ENCODE measurements at places on chromosomes 6 and 20. TPM values are rescaled to one million over a fixed set of nuclear protein-coding genes. Genes with fewer than 3 reads are reported as not detected.

Gene NTSR1
- total RNA-seq: not detected

Gene ARFGEF3
- not detected for total RNA-seq

Gene FAM217A
- total RNA-seq: not detected

Gene TNNC2
- total RNA-seq: not detected

Gene IMPG1
- not detected for total RNA-seq

Gene SYNCRIP
- 188 TPM for total RNA-seq

Gene SLC4A11
- 27.5 TPM for total RNA-seq

Gene PHACTR3
- not detected for total RNA-seq

Gene DLK2
- not detected for total RNA-seq

Gene FOXQ1
- total RNA-seq: not detected

Gene CSNK2B
- total RNA-seq: 254 TPM

Gene CFAP61
- not detected for total RNA-seq

DNA sequence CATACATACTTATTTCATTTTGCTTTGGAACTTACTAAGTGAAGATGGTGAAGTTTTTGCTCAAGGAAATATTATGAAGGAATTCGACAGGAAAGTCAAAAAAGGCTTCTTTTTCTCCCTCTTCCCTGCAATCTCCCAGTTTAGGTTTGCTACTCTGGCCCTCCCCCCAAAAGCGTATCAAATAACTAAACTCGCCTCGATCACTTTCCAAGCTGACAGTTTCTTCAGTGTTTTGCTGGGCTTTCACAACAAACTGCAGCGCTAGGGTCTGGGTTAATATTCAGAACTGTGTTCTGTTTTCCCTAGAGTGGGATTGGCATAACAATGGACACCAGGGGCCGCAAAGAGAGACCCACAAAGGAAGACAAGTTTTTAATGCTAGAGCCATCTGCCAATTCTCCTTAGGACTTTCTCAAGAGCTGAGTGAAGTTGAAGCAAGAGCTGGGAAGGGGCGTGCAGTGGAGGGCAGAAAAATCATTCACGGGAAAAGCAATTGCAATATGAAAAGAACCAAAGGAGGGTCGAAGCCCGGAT lies 57.8 kb downstream of the ATP9A start:
- DNase-seq: no peak

DNA sequence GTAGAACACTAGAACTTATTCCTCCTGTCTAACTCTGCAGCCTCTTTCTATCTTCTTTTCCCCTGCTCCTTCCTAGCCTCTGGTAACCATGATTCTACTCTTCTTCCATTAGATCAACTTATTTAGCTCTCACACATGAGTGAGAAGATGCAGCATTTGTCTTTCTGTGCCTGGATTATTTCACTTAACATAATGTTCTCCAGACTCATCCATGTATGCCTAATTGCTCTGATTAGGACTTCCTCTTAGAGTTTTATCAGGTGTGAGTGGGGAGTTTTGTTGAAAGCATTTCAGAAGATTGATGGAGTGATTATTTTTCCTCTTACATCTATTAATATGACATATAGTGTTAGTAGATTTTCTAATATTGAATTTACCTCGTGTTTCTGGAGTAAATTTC lies 140.4 kb downstream of the CDKAL1 start:
- DNase-seq: no peak

DNA sequence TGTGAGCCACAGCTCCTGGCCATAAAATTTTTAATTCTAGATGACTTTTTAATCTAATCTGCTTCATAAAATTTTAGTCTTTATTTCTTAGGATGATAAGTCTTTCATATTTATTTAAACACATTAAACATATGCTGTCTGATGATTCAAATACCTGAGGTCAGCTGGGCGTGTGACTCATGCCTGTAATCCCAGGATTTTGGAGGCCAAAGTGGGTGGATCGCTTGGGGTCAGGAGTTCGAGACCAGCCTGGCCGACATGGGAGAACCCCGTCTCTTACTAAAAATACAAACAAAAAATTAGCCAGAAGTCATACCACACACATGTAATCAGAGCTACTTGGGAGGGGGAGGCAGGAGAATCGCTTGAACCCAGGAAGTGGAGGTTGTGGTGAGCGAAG lies 53.1 kb downstream of the RBM24 start:
- DNase-seq: no peak

GRCh38 chr6:113629256-113629655 lies 227.9 kb upstream of the MARCKS start:
- DNase-seq: no peak

GRCh38 chr6:83594941-83595340 lies 82.6 kb downstream of the PRSS35 start:
- no peak for DNase-seq

DNA sequence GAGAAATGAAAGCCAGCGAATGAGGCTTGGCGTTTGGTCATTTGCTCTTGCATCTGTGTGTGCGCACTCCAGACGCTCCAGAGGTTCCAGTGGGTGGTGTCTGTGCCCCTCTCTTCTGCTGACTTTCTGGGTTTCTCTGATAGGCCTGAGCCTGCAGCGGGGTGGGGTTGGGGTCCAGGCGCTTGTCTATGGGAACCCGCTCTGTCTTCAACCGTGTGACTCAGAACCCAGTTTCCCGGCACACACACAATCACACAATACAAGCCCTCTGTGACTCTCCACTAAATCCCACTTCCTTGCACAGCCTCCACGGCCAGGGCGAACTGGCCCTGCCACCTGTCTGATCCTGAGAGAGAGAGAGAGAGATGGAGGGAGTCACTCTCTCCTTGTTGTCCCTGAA lies 24.6 kb downstream of the RBM38 start:
- no peak for DNase-seq

GRCh38 chr6:164832410-164832809 lies 477.0 kb downstream of the C6orf118 start:
- no peak for DNase-seq

GRCh38 chr20:3340443-3340842 lies 67.0 kb downstream of the DNAAF9 start:
- no peak for DNase-seq

DNA sequence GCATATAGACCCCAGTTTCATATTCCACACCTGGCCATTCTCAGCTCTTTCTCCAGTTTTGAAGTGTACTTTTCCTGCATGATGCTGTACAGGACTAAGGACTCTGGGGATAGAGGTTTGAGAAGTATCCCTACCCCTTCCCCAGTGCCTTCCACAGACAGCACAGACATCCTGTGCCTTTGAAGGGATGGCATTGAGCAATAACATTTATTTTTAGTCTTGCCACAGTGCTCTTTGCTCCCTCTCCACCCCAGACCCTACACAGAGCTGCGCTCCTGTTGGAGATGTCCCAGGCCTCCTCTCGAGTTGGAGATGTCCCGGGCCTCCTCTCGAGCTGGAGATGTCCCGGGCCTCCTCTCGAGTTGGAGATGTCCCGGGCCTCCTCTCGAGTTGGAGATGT lies 275.8 kb downstream of the FARS2 start:
- DNase-seq: no peak

DNA sequence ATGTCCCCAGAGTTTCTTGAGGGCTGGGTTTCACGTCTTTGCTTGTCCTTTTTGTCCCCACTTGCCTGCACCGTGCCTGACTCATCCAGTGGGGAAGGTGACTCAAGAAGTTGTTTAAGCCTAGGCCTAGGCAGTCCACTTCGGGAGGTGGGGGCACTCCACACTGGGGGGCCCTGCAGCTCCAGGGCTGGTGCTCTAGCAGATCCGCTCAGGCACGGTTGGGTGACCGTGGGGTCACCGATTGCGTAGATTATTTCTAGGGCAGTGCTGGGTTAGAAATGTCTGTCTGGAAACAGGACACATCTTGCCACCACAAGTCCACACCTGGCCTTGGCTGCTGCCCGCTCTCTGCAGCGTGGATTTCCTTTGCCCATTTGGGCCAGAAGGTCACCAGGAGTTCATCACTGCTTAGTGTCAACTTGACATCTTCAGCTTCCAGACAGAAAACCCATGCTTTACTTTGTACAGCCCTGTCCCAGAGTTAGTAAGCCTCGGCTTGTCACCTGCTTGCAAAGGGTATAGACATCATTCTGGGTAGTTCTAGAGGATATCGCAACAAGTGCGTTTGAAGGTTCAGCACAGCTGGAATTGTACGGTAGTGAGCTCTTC lies 13.6 kb upstream of the C20orf144 start:
- DNase-seq: no peak

- DNase-seq: no peak
Measured at GRCh38 chr6:17031961-17032360, 69.9 kb upstream of the STMND1 start.

DNA sequence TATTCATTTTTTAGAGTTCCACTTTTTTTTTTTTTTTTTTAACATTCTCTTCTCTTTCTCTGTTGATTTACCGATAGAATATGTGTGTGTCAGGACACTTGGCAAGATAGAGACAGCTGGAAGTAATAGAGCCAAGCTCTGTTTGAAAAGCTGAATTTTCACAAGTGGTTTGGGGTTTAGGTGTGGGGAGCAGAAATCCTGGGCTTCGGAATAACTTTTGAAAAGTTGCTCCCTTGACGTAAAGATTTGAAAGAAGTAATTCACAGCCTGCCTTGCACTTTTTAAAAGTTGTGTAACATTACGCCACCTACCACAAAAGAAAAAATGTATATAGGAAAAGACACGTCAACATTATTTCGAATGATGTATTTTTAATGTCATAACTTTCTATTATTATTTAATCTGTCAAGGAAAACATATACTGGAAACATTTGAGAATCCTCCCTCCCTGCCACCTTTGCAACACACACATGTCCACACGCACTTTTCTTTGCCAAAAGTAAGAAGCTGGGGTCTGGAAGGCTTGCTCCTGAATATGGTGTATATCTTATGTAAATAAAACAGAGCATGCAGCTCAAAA lies 917.9 kb downstream of the KIF16B start:
- no peak for DNase-seq

GRCh38 chr6:4402477-4402976 lies 267.2 kb upstream of the ECI2 start:
- no peak for DNase-seq

DNA sequence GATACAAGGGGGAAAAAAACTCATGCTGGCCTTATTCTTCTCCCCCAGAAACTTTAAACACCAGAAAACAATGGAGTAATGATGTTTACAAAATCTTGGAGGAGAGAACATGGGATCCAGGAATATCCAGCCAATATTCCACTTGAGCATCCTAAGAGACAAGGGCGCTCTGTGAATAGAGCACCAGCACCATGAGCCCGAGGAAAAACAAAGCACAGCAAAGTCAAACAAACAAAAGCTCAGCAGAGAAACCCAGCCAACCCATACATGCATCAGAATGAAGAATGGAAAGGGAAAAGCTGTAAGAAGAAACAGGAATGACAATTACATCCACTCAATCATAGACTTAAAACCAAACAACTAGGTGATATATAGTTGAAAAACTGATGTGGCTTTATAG lies 4.6 kb upstream of the NAA20 start:
- DNase-seq: no peak

DNA sequence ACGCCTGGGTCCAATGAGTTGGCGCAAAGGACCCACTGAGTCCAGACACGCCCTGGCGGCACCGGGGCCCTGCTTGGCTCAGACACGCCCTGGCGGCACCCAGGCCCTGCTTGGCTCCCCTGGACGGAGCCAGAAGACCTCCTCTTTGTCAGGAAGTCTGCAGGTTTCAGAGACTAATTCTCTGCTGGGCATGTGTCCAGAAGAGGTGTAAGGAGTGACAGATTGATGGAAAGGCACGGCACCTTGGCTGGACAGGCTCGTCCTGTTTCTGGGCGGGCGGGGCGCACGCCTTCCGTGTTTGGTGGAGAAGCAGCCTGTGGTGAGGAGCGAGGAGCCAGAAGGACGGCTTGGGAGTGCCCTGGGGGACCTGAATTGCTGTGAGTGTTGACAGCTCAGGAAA lies 23.1 kb upstream of the DACT2 start:
- no peak for DNase-seq

DNA sequence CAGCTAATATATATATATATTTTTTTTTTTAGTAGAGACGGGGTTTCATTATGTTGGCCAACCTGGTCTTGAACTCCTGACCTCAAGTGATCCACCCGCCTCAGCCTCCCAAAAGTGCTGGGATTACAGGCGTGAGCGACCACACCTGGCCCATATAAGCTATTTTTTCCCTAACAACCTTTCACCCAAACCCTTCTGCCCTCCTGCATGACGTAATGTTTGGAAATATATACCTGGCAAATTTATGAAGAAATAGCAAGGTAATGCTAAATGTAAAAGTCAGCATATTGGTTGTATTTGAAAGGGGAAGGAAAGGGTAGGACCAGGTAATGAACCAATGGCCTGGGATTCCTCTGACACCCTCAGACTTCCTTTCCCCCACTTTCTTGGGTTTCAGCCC lies 325.5 kb upstream of the ARID1B start:
- DNase-seq: no peak

DNA sequence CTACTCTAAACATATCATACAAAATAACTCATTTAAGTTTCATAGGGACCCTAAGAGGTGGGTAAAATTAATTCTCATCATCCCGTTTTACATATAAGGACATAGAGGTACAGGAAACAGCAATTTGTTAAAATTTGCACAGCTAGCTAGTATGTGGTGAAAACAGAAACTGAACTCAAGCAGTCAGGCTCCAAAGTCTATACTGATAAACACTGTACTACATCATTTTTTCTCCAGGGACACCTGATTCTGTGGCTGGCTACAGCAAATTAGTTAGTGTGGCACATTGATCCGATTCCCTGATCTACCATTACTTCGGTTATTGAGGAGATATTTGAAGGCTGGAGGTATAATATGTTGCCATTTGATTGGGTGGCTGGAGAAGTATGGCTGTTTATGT lies 36.2 kb upstream of the E2F3 start:
- no peak for DNase-seq

- no peak for DNase-seq
Measured at GRCh38 chr6:1135726-1136414, 176.0 kb upstream of the FOXQ1 start.

DNA sequence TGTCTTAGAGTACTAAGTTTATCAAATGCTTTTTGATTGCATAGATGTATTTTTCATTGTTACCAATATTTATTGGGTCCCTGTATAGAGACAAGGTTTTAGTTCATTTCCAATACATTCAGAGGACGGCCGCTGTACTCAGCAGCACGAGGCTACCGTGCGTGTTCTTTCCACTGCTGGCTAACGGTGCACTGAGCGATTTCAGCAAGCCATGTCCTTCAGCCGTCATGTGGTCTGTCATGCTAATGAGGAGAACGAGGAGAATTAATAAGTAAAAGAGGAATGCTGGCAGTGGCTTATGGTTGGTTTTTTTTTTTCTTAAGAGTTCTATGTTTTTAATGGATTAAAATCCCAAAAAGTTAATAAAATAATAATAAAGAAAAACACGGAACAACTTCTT lies 253.6 kb downstream of the ARID1B start:
- no peak for DNase-seq

DNA sequence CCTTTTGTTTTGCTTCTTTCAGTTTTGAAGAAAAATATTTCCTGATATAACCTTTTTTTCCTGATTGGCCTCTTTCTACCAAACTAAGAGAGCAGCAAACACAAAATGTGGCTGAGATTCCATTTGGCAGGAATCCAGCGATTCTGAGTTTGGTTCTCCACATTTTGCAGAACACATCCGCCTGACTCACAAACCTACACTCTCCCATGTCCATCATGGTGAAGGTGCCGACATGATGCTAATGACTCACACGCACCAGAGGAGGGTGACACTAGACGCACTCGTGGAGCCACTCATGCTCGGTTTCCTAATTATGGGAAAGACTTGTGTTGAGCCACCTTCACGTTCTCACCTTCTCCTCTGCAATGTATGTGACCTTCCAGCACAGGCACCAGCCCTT lies 45.9 kb upstream of the DUSP22 start:
- no peak for DNase-seq

GRCh38 chr6:18412644-18413043 lies 25.5 kb downstream of the RNF144B start:
- no peak for DNase-seq

- DNase-seq: peak; percentile 60
Measured at GRCh38 chr6:142850679-142851423, 94.1 kb downstream of the HIVEP2 start.

Measured in OCI-LY7 (cell line).